ENCODE measurements at places on chromosomes 7 and 10. TPM values are rescaled to one million over a fixed set of nuclear protein-coding genes. Genes with fewer than 3 reads are reported as not detected.
A peak's percentile ranks its signal among the peaks of the same experiment; 100 is the strongest.

PPP1R17 gene
- not detected for total RNA-seq

CYP3A4 gene
- 3.2 TPM for total RNA-seq

ZNF316 gene
- total RNA-seq, result 21.7 TPM

HOXA3 gene
- 3.3 TPM for total RNA-seq

MRLN gene
- total RNA-seq, result 82.0 TPM

DUSP5 gene
- total RNA-seq, result 2.7 TPM

LRRD1 gene
- total RNA-seq, result not detected

DNA sequence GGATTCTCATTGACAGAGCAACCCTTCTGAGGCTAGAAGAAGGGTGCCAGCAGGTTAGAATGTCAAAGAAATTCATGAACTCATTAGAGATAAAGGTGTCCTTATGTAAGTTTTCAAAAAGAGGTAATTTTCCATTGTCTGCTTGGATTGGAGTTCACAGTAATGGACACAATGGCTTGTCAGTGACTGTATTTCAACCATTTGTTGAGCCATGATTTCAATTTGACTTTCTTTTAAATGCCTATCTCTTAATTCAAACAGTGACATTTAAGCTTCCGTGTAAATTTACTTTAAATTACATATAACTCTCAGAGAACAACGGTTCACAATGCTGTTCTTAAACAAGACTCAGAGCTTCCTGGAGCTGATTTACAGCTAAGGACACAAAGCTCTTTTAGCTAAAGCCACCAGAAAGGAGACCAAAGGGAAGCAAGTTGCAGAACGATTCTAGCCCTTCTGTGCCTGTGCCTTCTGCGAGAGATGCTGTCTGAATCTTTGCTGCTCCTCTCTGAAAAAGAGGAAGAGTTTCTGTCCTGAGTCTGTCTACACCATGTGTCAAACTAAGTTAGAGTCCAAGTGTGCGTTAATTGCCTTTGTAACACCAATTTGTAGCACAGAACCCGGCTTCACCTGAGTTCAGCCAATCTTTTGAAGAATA lies 42.2 kb upstream of the PFKP start:
- DNase-seq, result no peak

GRCh38 chr7:6117533-6117932 lies 86.4 kb downstream of the ANKRD61 start:
- no peak for DNase-seq

DNA sequence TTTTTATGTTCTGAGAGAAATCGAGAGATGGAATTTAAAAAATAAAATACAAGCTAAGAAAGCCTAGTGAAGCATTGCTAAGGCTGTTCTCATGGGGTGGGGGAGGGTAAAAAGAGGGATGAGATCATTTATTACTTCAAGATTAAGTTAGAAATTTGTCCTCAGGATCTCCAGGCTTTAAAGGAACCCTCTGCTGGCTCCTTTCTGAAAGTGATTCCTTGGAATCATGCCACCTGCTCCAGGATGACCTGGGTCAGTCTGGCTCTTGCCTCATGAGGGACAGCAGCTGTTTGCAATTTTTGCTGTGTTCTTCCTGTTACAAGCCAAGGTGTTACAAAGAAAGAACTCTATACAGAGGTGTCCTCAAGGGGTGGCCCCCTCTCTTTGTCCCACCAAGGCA lies 69.8 kb downstream of the CDK1 start:
- peak; percentile 25 for DNase-seq

GRCh38 chr10:4450981-4451908 lies 374.8 kb upstream of the AKR1E2 start:
- DNase-seq, result no peak

DNA sequence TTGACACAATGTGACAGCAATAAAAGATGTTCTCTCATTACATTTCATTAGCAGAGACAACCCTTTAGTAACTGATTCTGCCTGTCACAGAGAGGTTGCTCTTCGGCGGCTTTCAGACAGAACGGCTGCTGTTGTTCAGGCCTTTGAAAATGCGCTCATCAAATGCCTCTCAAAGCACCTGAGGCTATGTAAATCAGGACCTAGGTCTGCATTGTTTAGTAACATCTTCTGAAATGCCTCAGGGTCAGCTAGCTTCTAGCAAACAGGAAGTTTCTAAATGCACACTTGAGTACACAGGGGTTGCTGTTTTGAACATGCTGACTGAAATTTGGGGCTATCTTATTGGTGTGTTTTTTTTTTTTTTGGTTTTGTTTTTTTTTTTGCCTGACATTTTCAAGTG lies 143.3 kb upstream of the DKK1 start:
- no peak for DNase-seq

- DNase-seq, result no peak
Measured at GRCh38 chr7:46197785-46198540, 276.9 kb upstream of the IGFBP3 start.

GRCh38 chr7:149423449-149424110 lies 37.3 kb downstream of the ZNF777 start:
- no peak for DNase-seq

- DNase-seq, result no peak
Measured at GRCh38 chr7:28799619-28800018, 158.5 kb downstream of the TRIL start.

GRCh38 chr7:158284617-158285382 lies 302.8 kb downstream of the PTPRN2 start:
- no peak for DNase-seq

GRCh38 chr7:28855538-28856217 lies 102.5 kb downstream of the TRIL start:
- no peak for DNase-seq

GRCh38 chr10:133378251-133379096 lies 588 bp upstream of the PAOX start:
- DNase-seq, result peak; percentile 85

DNA sequence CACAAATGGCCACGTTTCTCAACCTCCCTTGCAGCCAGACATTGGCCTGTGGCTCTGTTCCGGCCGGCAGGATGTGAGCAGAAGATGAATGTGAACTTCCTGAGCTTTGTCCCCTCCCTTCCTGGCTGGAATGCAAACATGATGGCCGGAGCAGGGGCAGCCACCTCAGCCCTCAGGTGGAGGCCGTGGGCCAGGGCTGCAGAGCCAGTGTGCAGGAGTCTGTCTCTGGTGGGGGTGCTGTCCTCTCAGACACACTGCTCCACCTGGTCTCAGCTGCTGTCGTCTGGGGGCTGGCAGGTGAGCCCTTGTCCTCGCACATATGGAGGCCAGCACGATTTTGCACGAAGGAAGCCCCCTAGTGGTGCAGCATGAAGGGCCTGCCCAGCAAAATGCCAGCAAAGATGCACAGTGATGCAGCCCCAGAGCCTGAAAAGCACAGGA lies 25.3 kb upstream of the PWWP2B start:
- DNase-seq, result no peak

DNA sequence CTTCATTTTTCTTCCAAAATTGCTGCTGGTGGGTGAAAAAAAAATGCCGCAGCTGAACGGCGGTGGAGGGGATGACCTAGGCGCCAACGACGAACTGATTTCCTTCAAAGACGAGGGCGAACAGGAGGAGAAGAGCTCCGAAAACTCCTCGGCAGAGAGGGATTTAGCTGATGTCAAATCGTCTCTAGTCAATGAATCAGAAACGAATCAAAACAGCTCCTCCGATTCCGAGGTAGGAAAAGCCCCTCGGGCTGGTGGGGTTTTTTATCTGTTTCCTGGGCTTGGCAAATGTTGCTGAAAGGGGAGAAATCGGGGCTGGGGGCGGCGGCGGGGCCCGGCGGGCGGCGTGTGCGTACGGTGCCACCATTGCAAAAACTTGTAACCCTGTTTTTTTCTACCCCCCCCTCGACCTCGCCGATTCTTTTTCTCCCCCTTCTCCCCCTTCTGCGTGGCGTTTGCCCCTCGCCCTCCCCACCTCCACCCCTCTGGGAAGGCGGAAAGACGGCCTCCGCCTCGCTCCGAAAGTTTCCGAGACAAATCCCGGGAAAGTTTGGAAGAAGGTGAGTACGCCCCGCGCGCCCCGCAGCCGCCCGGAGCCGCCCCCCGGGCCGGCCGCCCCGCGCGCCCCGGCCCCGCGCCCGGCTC lies 789 bp downstream of the TCF7L2 start:
- peak; percentile 22 for DNase-seq

DNA sequence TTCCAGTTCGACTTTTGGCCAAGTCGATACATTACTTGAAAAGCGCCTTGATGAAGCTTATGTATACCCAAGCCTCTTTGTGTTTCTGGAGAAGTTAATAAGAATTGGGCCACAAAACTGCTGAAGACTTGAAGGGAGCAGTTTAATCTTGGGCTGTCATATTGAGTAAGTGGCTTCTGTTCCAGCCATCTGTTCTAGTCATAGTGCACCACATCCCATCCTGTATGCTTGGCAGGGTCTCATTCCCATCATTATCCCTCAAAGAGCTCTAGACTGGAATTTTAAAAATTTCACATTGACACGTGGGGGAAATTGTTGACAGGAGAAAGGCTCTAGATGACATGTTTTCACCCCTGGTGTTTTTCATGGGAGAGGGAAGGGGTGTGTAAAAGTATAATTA lies 196.6 kb upstream of the PLPP4 start:
- DNase-seq, result no peak

- DNase-seq, result no peak
Measured at GRCh38 chr10:7853890-7854289, 35.6 kb downstream of the TAF3 start.

DNA sequence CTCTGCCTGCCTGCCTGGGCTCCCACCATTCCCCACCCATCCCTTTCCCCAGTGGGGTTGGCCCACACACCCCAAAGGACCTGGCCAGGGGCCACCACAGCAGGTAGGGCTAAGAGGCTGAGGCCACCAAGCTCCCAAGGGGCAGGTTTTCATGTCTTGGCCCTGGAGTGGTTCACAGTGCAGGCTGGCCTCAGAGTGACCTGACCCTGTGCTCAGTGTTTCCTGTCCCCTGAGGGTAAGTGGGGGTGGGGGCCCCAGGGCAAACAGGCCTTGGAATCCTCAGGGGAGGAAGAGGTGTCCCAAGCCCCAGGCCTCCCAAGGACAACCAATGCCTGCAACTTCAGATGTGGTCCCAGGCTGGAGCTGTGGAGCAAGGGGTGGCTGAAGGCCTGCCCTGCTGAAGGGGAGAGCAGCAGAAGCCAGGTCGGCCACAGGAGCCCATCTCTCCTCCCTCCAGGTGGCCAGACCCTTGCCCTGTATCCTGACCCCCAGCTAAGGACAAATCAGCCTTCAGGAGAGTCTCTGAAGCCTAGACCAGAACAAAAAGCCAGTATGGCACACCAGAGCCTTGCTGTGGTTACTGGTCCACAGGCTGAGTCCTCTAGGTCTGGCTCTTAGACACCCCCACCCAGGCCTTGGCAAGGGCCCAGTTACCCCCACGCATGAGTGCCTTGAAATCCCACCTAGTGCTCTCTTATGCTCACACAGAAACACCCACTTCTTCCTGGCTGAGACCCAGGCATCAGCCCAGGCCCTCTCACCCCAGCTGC lies 27.6 kb downstream of the POLL start:
- DNase-seq, result no peak
